Smooth muscle cell of the brain vasculature (primary cell): ENCODE measurements at places on chromosomes 16 and 17.

- no peak for DNase-seq
These were observed 36.9 kb upstream of the MYH10 start for GRCh38 chr17:8667421-8667820.

- DNase-seq: no peak
These were observed 12.6 kb upstream of the PYDC1 start for GRCh38 chr16:31229501-31229900.

- no peak for DNase-seq
These were observed 1.4 kb downstream of the THUMPD1 start for GRCh38 chr16:20740007-20740883.

GRCh38 chr17:6096201-6097004, 26.2 kb downstream of the WSCD1 start:
- DNase-seq: no peak

- no peak for DNase-seq
These were observed 589 bp downstream of the PEMT start for GRCh38 chr17:17590883-17591354.

- DNase-seq: peak; percentile 70
These were observed 57.4 kb upstream of the MRTFB start for GRCh38 chr16:14013571-14014283.

DNA sequence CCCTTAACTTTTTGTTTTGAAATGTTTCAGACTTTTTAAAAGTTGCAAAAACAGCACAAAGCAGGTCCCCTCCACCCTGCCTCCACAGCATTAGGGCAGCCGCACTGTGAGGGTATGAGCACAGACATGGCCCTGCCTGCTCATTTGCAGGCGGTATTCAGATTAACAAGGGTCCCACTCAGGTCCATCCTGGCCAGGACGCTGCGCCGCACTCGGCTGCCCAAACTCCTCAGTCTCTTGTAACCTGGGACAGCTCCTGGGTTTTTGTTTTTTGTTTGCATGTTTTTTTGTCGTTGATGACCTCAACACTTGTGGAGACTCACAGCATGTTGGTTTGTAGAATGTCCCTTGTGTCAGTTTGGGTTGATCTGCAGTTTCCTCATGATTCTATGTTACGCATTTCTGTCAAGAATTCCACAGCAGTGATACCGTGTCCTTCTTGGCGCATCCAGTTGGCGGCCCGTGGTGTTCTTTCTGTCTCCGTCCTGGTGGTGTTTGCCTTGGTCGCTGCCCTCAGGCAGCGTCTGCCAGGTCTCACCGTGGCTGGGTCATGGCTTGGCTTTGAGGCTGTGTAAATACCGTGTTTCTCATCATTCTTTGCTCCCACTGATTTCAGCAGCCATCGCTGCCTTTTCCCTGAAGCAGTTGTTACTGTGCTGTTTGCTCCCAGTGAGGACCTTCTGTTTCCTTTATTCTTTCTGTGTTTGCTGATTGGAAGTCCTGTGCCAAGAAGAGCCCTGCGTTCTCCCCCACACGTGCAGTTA, 18.5 kb downstream of the CRAMP1 start:
- DNase-seq: no peak

GRCh38 chr16:78932355-78932943, 668.1 kb downstream of the MAF start:
- DNase-seq: no peak

GRCh38 chr17:52751051-52751450, 592.5 kb upstream of the CA10 start:
- no peak for DNase-seq

GRCh38 chr17:65523853-65524664, 37.4 kb downstream of the AXIN2 start:
- no peak for DNase-seq

DNA sequence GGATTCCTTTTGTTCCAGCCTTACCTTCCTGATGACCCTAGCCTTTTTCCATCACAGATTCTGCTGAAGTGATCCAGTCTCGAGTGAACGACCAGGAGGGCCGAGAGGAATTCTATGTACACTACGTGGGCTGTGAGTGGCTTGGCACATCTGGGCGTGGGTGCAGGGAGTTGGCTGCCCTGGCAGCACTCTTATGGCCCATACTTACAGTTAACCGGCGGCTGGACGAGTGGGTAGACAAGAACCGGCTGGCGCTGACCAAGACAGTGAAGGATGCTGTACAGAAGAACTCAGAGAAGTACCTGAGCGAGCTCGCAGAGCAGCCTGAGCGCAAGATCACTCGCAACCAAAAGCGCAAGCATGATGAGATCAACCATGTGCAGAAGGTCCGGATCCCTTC, 2.7 kb downstream of the KAT8 start:
- DNase-seq: no peak

- DNase-seq: no peak
These were observed 25.8 kb upstream of the TNFSF12 start for GRCh38 chr17:7523033-7523432.

DNA sequence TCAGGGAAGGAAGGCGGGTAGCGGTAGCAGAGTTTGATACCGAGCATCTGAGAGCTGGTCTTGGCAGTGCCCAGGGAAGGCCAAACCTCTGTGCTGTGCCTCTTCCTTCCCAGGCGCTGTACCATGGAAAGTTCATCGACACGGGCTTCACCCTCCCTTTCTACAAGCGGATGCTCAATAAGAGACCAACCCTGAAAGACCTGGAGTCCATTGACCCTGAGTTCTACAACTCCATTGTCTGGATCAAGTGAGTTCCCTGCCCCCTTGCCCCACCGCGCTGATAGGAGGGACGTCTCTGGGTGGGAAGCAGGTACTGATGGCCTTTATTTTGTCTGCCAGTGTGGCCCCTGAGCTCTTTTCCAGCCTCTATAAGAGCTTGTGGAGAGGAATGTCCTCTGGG, 15.4 kb upstream of the CLEC18A start:
- DNase-seq: no peak

- DNase-seq: no peak
These were observed 44.4 kb downstream of the DNAH9 start for GRCh38 chr17:11642655-11643054.

- DNase-seq: no peak
These were observed 31.6 kb downstream of the IFT140 start for GRCh38 chr16:1580256-1580655.

GRCh38 chr17:27997522-27997921, 45.0 kb upstream of the NLK start:
- DNase-seq: no peak

GRCh38 chr17:3551189-3551588, 6.4 kb downstream of the TRPV3 start:
- no peak for DNase-seq

DNA sequence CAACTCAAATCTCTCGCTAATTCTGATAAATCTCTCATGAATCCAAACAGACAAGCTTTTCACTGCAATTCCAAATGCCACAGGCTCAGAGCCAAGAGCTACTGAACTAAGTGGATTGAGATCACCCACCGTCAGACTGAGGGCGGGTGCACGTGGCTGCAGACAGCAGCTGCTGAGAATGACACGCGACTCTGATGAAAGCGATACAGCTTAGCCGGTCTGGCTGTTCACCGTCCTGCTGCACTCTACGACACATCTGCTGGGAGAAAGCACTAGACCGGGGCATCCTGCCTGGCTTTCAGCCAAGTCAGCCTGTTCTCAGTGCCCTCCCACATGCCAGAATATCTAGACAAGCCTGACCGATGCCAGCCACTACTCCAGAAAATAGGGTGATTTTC, 42.6 kb downstream of the KLHDC4 start:
- DNase-seq: no peak

DNA sequence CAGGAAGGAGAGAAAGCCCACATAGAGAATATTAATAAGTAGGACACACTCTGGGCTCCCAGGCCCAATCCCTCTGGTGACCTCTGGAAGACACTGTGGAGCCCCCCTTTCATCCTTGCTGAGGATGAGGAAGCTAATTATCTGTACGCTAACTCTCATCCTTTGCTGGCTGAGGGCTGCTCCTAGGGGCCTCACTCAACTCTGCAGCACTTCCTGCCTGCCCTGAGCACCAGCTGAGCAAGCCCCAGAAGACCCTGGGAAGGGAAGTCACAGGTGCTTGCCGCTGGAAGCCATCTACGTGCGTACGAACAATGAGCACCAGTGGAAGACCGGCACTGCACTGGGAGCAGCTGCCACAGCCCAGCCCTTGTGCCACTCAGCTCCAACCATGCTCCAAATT, 145.8 kb upstream of the CDH5 start:
- DNase-seq: no peak

- no peak for DNase-seq
These were observed 35.2 kb upstream of the CBX4 start for GRCh38 chr17:79874329-79874981.

GRCh38 chr16:68470461-68471150, 22.3 kb upstream of the SMPD3 start:
- no peak for DNase-seq

GRCh38 chr17:7403043-7403726, 712 bp downstream of the TMEM256 start:
- no peak for DNase-seq

- DNase-seq: no peak
These were observed 97.8 kb upstream of the PLCG2 start for GRCh38 chr16:81681311-81681710.

DNA sequence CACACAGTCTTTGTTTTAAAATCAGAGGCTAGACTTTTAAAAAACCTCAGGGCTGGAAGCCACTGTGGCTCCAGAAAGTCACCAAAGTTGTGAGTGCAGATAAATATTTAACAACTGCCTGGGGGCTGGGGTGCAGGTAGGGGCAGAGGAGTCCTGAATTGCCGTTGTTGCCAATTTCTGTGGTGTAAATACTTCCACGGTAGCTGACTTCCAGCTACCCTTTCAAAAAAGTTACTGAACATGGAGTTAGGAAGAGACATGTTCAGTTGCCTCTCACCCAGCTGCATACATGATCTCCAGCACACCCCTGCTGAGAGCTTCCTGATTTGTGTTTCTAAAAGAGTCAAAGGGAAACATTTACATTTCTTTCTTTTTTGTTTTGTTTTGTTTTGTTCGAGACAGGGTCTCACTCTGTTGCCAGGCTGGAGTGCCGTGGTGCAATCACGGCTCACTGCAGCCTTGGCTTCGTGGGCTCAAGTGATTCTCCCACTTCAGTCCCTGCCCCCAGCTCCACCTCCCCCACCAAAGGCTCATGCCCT, 58.7 kb downstream of the PLXDC1 start:
- peak; percentile 65 for DNase-seq

DNA sequence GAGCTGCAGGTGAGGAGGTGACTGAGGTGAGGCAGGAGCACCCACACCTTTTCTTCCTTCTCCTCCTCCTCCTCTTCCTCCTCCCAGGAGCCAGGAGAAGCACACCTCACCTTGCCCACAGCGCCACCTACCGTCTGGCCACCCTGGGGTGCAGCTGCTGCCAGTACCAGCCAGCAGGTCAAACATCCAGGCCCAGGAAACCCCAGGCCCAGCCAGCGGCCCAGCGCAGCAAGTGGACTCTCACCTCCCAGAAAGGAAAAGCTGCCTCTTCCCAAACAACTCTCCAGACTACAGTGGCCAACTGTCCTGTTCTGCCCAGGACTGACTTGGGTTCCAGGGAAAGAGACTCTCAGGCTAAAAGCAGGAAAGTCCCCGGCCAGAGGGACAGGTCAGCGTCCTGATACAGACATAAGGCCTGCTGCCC, 22.7 kb downstream of the PEMT start:
- DNase-seq: no peak

GRCh38 chr16:74575807-74576643, 30.9 kb downstream of the GLG1 start:
- no peak for DNase-seq

DNA sequence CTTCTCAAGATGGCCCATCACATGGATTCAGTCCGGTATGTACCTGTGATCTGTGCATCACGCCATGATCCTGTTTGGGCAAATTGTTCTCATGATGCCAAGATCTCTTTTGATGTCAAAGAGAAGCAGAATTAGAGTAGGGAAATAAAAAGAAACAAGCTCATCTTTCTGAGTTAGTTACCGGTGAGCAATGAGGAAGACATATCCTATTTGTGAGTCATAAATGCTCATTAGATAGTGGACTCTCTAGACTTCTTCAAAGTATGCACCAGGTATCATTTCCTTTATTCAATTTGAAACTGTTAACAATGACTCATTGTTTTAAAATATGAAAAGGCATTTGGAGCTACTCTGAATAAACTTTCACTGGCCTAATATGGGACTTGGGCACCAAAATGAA, 8.0 kb upstream of the KRTAP4-12 start:
- no peak for DNase-seq

DNA sequence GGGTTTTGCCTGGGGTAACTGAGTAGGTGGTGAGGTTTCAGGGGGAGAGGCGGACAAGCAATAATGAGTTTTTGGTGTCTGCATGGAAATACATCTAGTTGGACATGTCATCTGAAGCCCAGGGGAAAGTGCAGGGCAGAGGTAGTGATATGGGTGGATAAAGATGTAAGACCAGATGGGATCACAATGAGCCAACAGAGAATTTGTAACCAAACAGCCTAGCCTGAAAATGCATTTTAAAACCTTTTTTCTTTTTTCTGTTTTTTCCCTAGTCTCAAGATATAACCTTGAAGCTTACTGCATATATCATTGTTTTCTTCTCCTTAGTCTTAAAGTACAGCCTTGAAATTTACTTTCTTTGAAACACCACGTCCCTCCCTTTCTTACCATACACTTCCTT, 3.7 kb upstream of the ZNF19 start:
- DNase-seq: no peak

DNA sequence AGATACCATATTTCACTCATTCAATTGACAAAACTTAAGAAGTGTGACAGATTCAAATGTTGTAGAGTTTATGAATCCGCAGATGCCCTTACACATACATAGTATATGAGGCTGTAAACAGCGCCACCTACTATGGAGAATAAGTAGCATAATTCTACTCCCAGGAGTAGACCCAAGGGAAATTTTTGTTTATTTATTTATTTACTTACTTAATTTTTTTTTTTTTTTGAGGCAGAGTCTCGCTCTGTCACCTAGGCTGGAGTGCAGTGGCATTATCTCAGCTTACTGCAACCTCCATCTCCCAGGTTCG, 35.5 kb downstream of the GAN start:
- no peak for DNase-seq

DNA sequence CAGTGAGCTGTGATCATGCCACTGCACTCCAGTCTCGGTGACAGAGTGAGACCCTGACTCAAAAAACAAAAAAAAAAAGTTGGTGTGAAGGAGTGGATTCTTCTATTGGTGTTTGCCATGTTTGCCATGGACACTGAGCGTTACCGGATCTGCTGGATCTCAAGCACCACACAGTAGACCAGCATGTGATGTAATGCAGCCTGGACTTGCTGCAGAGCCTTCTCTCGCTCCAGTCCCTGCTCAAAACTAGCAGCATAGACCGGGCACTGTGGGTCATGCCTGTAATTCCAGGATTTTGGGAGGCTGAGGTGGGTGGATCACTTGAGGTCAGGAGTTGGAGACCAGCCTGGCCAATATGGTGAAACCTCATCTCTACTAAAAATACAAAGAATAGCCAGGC, 50.4 kb downstream of the BCL7C start:
- DNase-seq: no peak

- DNase-seq: no peak
These were observed 408.2 kb downstream of the SEC14L1 start for GRCh38 chr17:77548967-77549366.

DNA sequence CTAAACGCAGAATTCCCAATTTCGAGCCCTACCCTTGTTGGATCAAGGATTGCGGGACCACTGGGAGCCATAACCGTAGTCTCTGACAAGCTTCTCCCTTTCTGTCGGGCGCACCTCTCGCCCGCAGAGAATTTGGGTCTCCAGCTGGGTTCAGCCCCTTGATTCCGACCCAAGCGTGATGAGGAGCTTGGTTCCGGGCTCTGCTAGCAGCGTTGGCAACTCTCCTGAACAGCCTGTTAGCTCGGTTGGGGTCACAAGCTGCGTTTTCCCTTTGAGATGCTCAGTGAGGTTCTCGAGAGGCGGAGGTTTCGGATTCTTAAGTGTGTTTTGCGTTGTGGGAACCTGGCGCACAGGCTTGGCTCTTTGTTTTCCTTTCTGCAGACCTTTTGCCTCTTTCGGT, 655 bp downstream of the ATXN1L start:
- no peak for DNase-seq
